ENCODE measurements at places on chromosomes 13 and 19.
A peak's percentile ranks its signal among the peaks of the same experiment; 100 is the strongest.

DNA sequence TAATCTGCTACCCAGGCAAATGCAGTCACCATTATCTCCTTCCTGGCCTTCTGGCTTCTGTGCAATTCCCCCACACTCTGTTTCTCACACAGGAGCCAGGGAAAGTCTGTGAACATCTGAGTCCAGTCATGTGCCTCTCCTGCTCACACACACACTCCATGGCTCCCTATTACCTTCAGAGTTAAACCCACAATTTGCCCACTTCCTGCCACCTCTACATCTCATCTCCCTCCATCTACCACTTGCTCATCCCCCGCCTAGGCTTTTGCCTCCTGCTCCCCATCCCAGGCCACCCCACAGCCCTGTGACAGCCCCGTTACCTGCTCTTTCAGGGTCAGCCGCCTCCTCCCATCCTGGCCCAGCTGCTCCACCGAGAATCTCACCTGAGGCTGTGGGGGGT, 13.5 kb downstream of the IL12RB1 start:
- DNase-seq, result no peak

GRCh38 chr13:34577051-34577450, 365.0 kb upstream of the NBEA start:
- no peak for DNase-seq

GRCh38 chr13:49428041-49428763, 15.7 kb downstream of the CAB39L start:
- DNase-seq, result no peak

DNA sequence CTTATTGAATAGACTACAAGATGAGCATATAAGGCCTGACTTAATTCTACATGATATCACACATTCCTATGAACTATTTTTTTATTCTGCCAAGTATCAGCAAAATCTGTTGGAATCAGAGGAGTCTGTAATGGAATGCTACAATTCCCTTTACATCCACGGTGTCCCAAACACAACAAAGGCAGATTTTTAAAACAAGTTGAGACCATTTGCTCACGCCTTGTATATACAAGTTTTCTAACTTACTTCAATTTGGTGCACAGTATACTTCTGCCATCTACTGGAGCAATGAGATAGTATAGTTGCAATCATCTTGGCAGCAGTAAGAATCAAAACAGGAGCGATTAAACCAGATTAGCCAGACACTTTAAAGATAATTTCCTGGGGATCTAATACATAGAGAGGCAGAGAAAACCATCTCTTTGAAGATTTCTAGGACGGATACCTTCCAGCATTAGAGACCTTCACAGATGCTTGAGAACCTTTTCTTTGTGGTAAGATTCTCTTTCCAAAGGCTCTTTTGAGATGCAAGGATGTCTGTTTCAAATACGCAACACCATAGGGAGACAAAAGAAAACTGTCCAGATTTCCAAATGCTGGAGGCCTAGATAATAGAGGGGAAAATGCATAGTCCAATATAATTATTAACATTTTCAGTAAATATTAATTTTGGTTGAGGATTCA, 302.0 kb upstream of the MIR17HG start:
- DNase-seq, result no peak

DNA sequence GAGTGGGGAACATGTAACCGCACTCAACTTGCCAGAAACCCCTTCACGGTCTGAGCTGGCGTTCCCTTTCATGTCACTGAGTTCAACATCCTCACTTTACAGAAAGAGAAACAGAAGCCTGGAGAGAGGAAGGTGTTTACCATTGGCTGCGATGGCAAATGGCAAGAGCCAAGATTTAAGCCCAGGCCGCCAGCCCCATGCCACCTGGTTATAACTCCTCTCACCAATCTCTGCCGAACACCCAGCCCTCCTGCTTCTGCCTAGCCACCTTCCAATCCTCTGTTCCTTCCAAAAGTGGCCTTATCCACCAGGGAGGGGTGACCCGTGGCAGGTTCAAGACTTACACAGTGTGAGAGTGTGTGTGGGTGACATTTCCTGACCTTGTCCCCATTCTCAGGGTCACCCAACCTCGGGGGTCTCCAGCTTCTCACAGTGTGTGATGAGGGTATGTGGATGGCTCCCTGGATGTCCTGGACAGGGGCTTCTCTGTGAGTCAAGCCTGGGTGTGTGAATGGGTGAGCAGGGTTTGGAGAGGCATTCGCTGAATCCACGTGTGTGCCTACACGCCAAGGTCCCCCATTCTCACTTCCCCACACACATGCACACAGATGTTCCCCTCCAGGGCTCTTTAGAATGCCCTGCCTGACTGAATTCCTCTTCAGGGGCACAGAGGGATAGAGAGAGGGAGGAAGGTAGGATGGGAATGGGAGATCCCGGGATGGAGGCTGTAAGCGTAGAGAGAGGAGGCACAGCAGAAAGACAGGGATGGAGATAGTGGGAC, 1.2 kb downstream of the CADM4 start:
- DNase-seq, result no peak

GRCh38 chr19:39502640-39503417, 4.1 kb downstream of the DLL3 start:
- DNase-seq, result peak; percentile 19

GRCh38 chr19:2291185-2291751, 9.3 kb upstream of the PEAK3 start:
- no peak for DNase-seq

DNA sequence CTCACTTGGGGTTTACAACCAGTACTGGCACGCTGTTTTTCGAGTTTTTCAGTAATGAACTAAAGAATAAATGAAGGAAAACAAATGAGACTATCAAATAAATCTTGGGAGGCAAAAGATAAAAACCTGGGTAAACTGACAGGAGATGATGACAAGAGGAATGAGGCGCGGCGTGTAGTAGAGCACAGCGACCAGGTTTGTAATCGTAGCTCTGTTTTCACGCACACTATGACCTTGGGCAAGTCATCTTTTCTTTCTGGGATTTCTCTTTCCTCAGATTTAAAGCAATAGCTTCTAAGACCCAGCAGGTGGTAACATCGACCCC, 419 bp downstream of the MRPS31 start:
- DNase-seq, result no peak

DNA sequence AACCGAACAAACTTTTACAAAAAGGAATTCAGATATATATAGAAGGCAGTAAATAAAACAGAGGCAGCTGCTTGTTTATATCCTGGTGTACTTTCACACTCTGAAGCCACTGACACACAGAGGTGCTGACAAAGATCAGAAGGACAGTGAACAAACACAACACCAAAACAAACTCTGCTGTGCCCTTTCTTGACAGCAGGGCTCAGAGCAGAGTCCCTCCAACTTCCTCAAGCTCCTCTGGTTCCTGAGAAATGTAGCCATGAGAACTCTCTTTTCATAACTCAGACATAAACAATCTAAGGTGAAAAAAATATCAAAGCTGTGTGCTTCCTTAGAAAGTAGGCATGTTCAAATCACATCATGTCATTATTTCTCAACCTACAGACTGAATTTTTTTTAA, 1052.8 kb upstream of the SPRY2 start:
- DNase-seq, result no peak

DNA sequence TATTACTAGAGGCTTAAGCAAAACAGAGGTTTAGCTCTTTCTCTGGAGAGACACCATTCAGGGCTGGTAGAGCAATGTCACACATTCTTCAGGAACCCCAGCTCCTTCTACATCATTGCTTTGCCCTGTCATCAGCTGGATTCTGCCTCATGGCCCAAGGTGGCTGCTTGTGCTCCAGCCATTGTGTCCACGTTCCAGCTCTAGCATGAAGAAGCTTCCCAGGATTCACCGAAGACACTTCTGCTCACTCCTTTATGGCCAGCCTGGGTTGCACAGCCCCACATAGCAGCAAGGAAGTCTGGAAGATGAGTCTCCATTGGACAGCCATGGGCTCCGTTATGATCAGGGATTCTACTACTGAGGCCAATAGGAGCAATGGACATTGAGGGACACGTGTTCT, 13.2 kb downstream of the PGLS start:
- no peak for DNase-seq

GRCh38 chr19:40512473-40513344, 45.9 kb downstream of the SPTBN4 start:
- DNase-seq, result no peak

- DNase-seq, result no peak
Measured at GRCh38 chr19:3623716-3624115, 2.9 kb downstream of the CACTIN start.

DNA sequence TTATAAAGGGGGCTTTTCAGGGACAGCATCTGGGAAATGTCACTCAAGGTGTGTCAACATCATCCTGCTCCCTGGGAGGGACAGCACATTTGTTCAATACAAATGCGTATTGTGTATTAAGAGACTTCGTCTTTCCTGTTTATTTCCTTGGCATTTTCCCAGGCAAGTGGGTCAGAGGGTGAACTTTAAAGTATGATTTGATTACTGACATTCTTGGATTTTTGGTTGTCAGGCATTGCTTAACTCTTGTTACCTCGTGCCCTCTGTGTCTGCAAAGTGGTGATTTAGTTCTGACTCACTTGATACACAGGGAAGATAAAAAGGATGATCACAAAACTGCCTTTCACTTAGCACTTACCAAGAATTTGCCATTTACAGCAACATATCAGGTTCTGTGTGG, 292.7 kb downstream of the SUCLA2 start:
- no peak for DNase-seq

DNA sequence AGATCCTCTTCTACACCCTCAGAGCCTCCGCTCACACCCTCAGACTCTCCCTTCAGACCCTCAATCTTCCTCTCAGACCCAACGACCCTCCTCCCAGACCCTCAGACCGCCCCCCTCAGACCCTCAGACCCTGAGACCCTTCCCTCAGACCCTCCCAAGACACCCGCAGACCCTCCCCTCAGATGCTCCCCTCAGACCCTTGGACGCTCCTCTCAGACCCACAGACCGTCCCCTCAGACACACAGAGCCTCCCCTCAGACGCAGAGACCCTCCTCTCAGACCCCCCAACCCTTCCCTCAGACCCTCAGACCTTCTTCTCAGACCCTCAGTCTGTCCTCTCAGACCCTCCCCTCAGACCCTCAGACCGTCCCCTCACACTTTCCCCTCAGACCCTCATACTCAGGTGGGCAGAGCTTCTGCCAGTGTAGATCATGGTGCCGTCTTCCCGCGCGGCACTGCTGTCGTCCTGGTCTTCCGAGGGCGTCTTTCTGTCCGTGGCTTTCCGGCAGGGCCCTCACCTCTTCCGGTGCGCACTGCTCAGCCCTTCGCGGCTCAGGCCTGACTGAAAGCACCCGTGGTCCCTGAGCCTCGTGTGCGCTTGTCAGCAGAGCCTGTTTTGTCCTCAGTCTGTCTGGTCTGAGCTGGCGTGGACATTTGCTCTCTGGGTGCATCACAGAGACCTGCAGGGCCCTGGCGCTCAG, 18.9 kb upstream of the TFDP1 start:
- no peak for DNase-seq

- no peak for DNase-seq
Measured at GRCh38 chr19:46471116-46471733, at the start of gene PNMA8A. PNMA8A (minus strand) TSS chr19:46471563; CDS start chr19:46471035, 528 bp downstream.

DNA sequence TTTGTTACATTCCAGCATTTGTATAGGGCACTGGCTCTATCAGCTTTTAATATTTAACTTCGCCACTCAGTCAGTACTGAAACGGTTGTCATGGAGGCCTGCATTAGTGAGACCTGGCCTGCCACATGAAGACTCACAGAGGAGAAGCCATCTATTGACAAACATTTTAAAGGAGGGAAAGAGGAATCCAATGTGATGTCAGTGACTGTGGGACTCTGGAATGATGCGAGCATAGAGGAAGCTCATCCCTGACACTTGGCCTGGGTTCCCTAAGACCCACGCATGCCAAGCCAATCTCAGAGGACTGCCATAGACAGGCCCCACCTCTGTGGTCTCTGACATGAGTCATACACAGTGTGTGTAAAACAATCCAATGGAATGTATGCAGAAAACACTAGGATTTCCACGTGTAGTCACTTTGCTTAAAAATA, 7.9 kb upstream of the DPY19L3 start:
- no peak for DNase-seq

- no peak for DNase-seq
Measured at GRCh38 chr13:77431449-77431848, 104.1 kb upstream of the SCEL start.

DNA sequence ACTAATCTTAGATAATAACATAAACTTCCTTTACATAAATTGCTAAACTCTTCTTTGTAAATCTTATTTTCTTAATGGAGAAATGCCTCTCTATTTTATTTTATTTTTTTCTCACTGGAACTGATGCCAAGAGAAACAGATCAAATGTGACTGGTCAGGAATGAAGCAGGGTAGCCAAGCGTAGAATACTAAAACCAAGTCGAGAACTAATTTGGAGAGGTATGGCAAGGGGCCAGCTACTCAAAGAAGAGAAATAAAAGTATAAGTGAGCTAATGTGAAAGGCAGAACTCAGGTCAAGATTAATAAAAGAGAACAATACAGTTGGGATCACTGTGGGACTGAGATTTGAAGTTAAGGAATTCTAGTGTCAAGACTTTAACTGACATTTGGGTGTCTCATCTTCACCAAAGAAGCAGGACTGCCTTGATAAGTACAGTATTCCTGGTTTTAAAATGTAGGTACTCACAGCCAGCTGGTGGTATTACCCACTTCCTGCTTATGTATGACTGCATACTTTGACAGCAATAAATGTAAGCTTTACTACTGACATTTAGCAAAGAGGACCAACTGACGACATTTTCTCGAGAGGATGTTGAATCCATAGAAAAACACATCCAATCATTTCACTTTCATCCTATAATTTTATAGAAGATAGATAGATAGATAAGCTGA, 1192.2 kb downstream of the EFNB2 start:
- DNase-seq, result no peak

- no peak for DNase-seq
Measured at GRCh38 chr19:58476498-58477015, 405 bp downstream of the ZNF446 start.

DNA sequence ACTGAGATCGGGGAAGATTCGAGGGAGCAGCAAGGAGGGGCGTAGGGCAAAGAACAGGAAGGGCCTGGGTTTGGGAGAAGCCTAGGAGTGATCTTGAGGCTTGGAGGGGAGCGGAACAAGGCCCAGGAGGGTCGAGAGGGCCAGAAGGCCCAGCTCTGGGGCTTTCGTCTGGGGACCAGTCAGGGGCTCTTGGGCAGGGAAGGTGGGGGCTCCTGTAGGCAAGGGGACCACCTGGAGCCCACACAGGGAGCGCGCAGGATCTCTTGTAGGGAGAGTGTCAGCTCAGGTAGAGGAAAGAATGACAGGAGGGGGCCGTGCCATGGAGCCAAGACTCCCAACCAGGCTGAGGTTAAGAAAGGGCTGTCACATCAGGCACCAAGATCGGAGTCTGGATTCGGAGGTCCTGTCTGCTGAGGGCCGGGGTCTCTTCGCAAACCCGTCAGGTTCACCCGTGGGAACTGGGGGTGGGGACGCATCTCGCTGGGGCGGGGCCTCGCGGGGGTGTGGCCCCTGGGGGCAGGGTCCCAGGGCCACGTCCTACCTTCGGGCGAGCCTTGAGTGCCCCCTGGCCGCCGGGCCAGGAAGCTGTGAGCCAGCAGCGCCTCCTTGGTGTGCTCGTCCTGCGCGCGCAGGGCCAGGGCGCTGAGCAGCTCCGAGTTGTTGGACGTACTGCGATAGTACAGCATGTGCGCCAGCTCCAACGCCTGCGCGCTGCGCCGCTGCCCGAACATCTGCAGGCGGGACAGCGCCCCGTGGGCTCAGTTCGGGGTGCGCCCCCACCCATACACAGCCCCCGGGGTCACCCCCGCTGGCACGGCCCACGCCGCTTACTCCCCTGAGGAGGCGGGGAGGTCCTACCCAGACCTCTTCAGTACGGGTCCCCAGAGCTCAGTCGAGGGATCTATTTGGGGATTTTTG, 8.4 kb downstream of the EMP3 start:
- DNase-seq, result peak; percentile 75

- no peak for DNase-seq
Measured at GRCh38 chr19:1755467-1756171, 2.3 kb downstream of the ONECUT3 start.

Measured in pulmonary artery endothelial cell (primary cell).